Naive thymus-derived CD4-positive, alpha-beta T cell (primary cell): ENCODE measurements at places on chromosomes 5 and 9.
A peak's percentile ranks its signal among the peaks of the same experiment; 100 is the strongest.

- no peak for DNase-seq
Observed at GRCh38 chr5:179816796-179817469, 3.8 kb upstream of the SQSTM1 start.

DNA sequence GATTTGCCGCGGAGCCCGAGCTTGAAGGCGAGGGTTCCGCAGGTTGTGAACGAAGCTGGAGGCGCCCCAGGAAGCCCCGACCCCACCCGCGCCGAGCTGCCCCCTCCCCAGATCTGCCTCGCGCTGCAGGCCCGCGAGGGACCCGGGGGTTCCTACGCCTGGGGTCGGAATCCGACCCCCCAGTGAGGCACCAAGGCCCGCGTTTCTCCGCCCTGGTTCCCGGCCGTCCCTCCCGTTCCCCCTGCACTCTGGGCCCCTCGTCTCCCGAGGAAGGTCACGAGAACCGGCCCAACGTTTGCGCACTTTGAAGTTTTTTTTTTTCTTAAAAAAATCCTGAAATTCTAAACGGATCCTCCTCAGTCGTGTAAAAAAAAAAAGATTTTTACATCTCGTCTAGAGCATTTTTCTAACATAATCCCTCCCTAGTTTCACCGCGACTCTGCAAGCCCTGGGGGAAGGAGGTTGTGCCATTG is 880 bp upstream of the GFPT2 start:
- no peak for DNase-seq

DNA sequence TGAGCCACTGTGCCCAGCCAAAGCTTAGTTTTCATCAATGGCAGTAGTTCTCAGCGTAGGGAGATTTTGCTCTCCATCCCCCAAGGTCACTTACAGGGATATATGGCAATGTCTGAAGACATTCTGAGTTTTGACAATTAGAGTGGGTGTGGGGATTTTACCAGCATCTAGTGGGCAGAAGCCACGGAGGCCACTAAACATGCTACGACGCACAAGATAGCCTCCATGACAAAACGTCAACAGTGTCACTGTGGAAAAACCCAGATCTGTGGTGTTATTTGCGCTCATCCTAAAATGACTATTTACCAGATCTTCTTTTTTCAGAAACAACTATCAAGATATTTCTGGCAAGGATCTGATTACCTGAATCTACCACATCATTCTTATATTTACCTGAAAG is 68.2 kb downstream of the CDC14B start:
- no peak for DNase-seq

- DNase-seq, result no peak
Observed at GRCh38 chr9:529731-530130, 311.8 kb upstream of the DMRT1 start.

DNA sequence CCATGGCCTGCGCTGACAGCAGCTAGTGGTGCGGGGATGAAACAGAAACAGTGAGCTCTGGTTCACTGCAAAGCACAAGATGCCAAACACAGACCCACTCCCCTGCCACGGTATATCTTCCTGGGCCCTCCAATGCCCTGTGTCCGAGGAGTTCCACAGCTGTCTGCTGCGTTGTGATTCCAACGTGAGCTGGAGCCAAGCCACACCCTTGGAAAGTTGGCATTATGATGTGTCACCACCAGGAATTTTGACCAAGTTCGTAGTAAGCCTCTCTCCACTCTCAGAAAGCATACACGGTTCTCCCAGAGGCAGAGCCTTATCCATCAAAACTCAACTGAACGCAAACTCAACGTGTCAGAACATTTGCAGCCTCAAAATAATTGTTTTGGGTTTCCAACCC is 55.6 kb downstream of the MACROH2A1 start:
- no peak for DNase-seq

DNA sequence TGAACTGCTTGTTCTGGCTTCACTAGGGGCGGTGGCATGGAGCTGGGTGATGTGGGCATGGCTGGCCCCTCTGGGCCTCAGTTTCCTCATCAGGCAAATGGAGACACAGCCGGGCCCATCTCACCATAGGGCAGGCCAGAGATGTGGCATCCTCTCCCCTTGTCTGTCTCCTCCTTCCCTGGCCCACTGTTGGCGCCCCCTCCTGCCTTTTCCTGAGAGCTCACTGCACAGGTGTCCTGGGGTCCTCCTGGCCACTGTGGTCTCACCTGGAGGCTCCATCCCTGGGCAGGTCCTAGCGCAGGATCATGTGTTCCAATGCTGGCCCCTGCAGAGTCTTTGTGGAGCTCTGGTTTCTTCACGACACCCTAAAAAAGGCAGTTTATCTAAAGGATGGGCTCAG is 53.5 kb downstream of the NEK6 start:
- DNase-seq, result no peak

- no peak for DNase-seq
Observed at GRCh38 chr5:8766448-8766847, 779.4 kb downstream of the SEMA5A start.

DNA sequence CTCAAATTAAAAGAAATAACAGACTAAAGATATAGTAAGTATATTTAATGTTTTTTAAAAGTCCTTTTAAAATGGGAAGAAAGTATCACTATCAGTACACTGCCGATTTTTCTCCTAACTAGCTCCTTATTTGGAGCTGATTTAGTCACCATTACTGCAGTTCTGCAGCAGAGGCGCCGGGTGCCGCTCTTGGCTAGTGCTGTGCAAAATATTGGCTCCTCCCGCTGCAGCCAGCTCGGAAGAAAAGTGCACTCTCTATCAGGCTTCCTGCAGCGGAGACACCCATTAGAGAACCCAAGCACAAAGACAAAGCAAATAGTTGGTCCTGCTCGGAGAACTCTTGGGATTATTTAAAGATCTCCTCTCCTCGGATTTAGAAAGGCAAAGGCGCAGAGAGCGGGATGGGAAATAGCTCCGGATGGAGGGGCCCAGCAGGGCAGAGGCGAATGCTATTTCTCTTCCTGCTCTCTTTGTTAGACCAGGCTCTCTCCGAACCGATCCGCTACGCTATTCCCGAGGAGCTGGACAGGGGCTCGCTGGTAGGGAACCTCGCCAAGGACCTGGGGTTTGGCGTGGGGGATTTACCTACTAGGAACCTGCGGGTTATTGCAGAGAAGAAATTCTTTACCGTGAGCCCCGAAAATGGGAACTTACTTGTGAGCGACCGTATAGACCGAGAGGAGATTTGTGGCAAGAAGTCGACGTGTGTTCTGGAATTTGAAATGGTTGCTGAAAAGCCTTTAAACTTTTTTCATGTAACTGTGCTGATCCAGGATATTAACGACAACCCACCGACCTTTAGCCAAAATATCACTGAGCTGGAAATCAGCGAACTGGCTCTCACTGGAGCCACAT is at the start of gene PCDHGB3:
Gene PCDHGB3 (plus strand): TSS at position 249 of the 855 bp plus-strand sequence. CDS start 153 bp downstream, at position 402.
- DNase-seq, result peak; percentile 42

DNA sequence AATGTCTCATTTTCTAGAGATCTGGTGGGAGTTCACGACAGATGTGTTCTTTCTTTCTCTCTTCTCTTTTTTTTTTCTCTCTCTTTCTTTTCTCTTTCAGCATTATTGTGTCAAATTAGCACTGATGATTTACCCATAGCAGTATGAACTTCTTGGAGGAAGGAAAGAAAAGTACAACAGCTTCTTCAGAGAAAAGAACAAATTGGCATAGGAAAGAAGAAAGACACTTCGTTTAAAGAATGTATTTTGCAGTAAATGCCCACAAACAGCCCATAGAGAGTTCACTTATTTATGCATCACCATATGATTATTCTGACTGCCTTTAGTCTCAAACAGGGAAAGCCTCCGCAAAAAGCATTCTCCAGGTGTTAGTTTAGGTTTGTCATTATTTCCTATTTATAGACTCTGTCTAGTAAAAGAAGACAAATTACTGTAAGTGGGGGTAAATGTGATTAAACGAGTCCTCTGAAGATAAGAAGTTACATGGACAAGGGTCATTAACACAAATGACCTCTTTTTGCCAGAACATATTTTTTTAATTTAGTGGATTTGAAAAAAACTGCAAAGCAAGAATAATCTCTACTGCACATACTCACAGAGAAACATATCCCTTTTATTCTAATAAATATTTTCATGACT is 68.0 kb downstream of the POU5F2 start:
- no peak for DNase-seq

DNA sequence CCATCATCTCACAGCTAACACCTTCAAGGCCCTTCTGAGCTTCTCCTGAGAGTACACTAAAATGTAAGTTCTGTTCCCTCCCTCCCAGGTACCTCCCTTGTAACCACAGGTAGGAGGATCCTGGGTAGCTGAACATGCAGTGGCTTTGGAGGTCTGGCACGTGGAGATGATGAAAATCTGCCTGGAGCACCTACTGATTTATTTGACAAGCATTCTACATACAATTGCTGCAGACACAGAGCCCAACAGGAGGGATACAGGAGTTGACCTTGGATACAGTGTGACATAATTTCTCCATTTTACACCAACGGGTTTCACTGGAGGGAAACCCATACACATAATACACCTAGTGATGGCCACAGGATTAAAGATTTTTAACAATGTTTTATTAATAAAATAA is 478.7 kb downstream of the SEMA5A start:
- no peak for DNase-seq

GRCh38 chr9:88957526-88957925 is 33.7 kb upstream of the S1PR3 start:
- no peak for DNase-seq

DNA sequence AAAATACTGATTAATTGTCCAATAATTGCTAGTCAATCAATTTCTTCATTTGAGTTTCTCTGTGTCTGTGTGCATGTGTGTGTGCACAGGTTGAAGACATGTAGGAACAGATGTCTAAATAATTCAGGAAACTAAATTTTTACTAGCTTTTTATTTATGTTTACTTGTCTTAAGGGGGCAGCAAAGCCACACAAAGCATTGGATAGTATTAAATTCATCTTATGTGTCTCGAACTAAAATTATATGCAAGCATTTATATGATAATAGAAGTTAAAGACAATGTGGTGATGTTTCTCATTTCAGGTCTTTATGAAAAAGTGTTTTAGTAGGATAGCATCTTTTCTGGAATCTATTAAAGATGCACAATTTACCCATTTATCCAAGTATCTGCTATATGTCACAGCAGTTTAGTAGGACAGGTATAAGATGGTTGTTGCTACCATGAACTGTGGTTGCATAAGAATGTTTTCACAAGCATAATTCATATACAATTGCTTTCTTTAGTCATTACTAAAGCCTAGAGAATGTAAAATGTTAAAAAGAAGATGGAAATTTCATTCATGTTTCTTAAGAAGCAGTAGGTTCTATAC is 784.6 kb upstream of the NUDT12 start:
- DNase-seq, result no peak

- no peak for DNase-seq
Observed at GRCh38 chr5:144731786-144732185, 561.1 kb downstream of the KCTD16 start.

DNA sequence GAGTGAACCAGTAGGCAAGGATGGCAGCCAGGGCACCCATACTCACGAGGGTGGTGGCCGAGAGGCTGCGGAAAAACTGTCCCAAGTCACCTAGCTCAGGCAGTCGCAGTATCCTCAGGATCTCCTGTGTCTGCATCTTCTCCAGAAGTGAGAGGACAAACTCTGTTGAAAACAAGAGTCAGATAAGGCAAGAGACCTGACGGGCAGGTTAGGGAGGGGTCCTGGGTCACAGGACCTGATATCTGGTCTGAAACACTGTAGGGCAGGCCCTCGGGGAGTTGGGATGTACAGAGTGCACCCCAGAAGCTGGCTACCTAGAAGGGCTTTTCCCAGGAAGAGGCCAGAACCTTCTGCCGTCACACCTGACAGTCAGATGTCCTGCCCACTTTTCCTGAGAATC is 17.4 kb downstream of the ACSL6 start:
- DNase-seq, result no peak

DNA sequence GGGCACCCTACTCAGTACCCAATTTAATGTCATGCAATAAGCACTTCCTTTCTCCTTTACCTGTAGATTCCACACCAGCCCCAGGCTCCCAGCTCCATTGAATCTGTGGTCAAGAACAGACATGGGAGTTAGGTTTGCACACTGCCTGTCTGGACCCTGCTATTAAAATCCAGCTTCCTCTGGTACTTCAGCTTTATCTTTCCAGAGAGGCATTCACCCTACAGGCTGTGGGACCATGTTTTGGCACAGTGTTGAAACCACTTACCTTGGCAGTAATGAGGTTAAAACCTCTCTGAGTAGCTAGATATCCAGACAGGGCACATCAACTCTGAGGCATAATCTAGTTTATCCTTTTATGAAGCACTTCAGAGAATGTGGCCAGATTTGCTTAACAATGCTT is 191.5 kb upstream of the PCSK5 start:
- no peak for DNase-seq

DNA sequence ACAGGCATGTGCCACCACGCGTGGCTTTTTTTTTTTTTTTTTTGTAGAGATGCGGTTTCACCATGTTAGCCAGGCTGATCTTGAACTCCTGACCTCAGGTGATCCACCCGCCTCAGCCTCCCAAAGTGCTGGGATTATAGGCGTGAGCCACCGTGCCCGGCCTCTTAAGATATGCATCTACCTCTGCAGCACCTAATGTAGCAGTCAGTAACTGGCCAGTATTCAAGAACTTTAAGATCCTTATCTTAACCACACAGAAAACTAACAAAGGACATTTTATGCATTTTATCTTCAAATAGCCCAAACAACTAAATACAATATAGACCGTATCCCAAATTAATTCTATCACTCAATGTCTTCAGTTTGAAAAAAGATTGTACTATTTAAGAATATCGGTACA is 618.7 kb downstream of the TLE1 start:
- no peak for DNase-seq

- no peak for DNase-seq
Observed at GRCh38 chr9:136352682-136353081, 10.9 kb downstream of the DNLZ start.

GRCh38 chr5:140408750-140409241 is 7.2 kb downstream of the ANKHD1 start:
- no peak for DNase-seq

GRCh38 chr5:52725065-52725746 is 62.5 kb upstream of the ITGA1 start:
- no peak for DNase-seq

DNA sequence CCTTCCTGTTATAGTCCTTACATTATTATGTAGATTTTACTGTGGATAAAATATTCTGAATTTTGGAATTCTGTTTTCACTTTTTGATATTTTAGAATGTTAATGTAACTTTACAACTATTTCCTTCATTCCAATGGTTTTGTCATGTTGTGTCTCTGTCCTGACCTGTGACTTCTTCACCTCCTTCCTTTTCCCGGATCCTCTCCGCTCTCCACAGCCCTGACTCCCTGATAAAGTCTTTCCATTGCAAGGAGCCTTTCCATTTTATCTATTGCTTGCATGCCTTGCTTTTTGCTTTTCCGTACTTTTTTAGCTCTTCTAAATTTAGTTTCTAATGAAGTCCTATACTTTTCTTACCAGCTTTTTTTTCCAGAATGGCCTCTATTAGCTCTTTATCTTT is 117.6 kb upstream of the ARRDC3 start:
- DNase-seq, result no peak
